Muscle of leg (tissue), 16 donors: ENCODE measurements at places on chromosomes 2 and 18. TPM values are rescaled to one million over a fixed set of nuclear protein-coding genes. Genes with fewer than 3 reads are reported as not detected.

FBXO41 gene
- total RNA-seq: 0.09 TPM

GRCh38 chr18:79438898-79439627, 43.3 kb downstream of the NFATC1 start:
- peak; percentile 85 for DNase-seq

GRCh38 chr18:80077873-80078272, 31.2 kb upstream of the ADNP2 start:
- DNase-seq: no peak

DNA sequence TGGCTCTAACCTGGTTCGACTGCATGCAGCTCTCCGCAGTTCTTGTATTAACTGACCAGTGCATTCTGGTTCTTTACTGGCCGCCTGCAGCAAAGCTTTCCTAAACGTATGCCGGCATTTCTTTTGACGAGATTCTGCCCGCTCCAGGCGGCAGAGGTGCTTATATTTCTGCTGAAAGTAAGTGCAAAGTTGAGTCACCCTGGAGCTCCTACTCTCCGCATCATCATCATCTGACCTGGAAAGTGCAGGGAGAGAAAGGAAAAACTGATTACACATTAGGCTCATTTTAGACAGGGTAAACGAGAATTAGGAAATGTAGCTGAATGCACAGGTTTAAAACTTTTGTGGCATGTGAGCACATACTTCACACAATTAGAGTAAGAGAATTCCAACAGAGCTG, 57.9 kb downstream of the INO80D start:
- no peak for DNase-seq
